ENCODE measurements at places on chromosomes 4 and X.

DNA sequence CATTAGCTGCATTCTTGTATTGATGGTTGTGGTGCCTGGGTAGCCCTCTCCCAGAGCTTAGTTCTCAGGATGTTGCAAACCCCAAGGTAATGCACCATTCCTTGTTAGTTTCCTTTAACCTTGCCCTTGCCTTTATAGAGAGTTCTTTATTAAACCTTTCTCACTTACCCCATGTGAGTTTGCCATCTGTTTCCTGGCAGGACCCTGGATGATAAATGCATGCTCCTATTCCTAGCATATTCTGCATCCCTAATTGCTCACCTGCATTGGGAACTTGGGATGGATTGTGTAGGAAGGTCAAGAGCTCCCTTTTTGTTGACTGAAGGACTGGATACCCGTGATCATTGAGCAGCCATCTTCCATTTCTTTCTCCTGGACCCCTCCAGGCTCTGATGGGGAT is 59.9 kb upstream of the AP1S2 start:
- DNase-seq: no peak

DNA sequence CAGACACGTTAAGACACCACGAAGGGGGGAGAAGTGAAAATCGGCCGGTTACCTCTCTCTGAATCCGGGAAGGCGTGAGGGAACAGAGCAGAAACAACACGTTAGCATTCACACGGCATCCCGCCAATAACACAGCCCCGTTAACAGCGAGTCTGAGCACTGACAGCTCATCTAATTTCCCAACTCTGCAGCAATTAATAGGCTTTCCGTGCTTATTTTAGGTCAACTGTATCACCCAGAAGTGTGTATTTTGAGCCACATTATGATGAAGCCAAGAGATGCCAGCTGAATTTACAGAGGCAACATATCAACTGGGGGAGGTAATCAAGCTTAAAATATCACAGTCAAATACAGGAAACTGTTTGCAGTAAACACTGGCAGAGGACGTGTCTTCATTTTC is 92.6 kb downstream of the NSUN7 start:
- DNase-seq: no peak

- DNase-seq: no peak
These were observed 289.5 kb downstream of the SMARCA1 start for GRCh38 chrX:129233786-129234185.

DNA sequence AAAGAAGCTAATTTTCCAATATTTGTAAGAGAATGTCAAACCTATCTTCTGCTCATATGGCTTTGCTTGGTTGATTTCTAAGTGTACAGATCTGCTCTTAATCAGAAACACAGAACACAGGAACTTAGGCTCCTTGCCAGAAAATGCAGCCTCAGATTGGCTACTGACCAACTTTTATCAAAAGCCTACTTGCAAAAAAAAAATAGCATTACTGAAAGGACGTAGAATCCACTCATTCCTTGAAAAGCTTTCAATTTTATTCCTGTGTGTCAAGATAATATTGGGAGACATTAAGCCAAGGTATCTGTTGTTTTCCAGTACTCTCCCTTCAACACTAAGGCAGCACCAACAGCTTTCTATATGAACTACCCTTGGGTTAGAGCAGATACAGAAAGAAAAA is 127.6 kb upstream of the INTU start:
- peak; percentile 54 for DNase-seq

GRCh38 chr4:18022572-18023050 is 1.1 kb upstream of the LCORL start:
- peak; percentile 17 for DNase-seq

GRCh38 chr4:148214529-148215166 is 227.6 kb downstream of the NR3C2 start:
- no peak for DNase-seq

GRCh38 chr4:108168160-108168670 is 517 bp downstream of the LEF1 start:
- no peak for DNase-seq

All from hematopoietic multipotent progenitor cell treated with erythropoietin and hydrocortisone succinate and interleukin-3 and kit ligand, for 6 days (in vitro differentiated cells).